ENCODE measurements at places on chromosomes 5 and 9. TPM values are rescaled to one million over a fixed set of nuclear protein-coding genes. Genes with fewer than 3 reads are reported as not detected.

EFNA5 gene
- total RNA-seq: 11.8 TPM

DNA sequence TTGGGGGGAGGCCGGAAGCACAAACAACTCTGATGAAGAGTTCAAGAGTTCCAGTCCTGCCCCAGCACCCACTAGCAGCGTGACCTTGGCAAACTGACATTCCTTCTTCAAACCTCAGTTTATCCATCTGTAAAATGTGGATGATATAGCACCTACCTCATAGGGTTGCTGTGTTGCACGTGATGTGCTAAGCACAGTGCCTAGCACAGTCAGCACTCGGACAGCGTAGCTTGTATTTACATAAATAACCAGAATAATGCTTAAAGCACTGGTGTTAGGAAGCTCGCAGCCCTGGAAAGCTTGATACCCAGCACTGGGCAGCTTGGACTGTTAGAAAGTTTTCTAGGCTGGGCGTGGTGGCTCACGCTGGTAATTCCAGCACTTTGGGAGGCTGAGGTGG, 5.1 kb downstream of the PKN3 start:
- no peak for DNase-seq
- H3K4me1 ChIP-seq: peaks cover 9% of the 10 kb centered on the region
- no peaks in the 10 kb centered on the region for H3K36me3 ChIP-seq
- H3K27me3 ChIP-seq: no peaks in the 10 kb centered on the region
- no peak overlapping the region for H3K27ac ChIP-seq
- no peak overlapping the region for H3K4me3 ChIP-seq

SLC4A9 gene
- 0.25 TPM for total RNA-seq

OCLN gene
- 12.8 TPM for total RNA-seq

Measured in vagina (tissue), 2 donors.